Hepatic stellate cell (primary cell): ENCODE measurements at places on chromosomes 2 and 18.

DNA sequence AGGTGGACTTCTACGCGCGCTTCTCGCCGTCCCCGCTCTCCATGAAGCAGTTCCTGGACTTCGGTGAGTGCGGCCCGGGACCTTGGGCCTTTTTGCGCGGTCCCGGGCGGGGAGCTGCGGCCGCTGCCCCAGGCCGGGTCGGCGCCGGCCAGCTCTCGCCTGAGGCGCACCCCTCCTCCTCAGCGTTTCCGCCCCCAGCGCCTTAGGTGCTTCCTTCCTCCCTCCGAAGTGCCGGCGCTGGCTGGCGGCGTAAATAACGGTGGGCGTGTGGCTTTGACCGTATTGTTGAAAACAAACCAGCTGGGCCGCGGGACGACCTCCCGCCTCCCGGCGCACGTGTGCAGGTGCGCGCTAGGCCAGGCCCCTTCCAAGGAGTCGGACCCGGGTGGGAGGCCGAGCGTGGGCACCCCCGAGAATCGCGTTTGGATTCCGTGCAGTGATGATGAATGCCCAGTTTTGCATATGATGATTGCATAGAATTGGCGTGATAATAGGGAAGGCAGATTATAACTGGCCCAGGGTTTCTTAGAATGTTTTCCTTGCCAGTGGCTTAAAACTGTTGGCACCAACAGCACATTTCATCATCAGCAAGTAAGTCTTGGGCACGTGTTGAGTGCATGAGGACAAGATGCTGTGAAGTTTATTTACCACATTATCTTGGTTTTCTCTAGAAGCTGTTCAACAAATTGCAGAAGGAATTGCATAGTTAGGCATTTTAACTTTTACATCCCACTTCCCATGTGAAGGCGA, 569 bp downstream of the PDK1 start:
- peak; percentile 49 for DNase-seq

GRCh38 chr2:102686479-102687439, 67.4 kb downstream of the SLC9A2 start:
- DNase-seq: no peak

DNA sequence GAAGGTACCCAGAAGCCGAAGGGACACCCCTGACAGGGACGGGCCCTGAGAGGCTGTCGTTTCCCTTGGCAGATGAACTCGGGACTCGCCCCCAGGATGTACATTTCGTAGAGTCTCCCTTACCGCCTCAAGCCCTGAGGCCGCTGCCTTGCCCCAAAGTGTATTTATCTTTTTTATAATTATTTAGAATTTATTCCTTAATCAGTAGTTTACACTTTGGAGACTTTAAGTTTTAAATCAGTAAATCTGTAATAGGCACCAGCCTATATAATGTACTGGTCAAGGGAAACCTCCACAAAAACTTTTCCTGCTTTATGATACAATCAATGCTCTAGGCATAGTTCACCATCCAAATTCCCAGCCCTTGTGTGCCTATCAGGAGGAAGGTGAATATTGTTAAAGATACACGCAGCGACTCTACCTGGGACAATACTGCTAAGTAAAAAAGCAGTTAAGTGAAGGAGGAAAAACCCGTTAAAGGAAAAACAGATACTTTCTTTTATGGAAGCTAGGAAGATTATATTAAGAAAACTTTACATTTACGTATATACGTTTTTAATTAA, 848 bp downstream of the VRK2 start:
- peak; percentile 16 for DNase-seq

DNA sequence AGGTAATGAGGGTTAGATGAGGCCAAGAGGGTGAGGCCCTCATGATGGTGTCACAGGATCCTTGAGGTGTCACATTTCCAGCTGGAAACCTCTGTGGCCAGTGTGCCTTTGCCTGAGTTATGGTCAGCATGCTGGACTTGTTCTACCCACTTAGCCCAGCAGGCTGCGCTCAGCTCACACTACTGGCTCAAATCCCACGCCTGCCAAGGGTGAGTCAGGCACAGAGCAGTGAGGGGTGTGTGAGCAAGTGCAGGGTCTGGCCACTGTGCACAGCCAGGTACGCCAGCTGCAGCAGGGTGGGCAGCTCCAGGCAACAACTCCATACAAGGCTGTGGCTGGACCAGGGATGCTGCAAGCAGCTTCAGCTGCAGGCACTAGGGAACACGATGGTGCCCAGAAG, 616.6 kb upstream of the FSHR start:
- no peak for DNase-seq

DNA sequence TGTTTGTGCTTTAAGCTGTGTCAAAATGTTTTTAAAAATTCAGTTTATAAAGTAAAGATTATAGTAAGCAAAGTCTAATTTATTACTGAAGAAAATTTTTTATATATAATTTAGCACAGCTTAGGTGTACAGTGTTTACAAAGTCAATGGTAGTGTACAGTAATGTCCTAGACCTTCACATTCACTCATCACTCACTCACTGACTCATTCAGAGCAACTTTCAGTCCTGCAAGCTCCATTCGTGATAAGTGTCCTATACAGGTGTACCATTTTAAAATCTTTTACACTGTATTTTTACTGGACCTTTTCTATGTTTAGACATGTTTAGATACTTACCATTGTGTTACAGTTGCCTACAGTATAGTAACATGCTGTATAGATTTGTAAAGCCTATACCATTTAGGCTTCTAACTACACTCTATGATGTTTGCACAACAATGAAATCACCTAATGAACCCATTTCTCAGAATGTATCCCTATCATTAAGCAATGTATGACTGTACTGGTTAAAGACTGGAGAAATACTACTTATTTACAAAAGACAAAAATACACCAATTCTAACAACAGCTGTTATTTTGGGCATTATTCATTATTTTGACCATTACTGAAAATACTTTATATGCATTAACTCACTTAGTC, 95.1 kb downstream of the STRN start:
- DNase-seq: no peak

- no peak for DNase-seq
These were observed 84.3 kb downstream of the RAPGEF4 start for GRCh38 chr2:172819943-172820342.

DNA sequence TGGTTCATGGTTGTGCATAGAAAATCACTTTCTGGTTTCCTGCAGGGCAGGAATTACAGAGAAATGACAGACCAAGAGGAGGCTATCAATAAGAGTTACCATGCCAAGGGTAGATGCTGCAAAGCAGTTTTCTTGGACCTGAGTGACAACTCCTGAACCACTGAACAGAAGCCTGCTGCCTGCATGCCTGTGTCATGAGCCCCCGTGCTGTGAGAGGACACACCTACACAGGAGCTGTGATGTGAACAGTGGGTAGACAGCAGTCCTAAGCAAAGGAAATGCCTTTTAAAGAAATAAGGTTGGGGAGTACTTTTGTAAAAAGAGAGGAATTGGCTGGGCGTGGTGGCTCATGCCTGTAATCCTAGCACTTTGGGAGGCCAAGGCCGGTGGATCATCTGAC, 54.2 kb upstream of the CREB1 start:
- DNase-seq: no peak

DNA sequence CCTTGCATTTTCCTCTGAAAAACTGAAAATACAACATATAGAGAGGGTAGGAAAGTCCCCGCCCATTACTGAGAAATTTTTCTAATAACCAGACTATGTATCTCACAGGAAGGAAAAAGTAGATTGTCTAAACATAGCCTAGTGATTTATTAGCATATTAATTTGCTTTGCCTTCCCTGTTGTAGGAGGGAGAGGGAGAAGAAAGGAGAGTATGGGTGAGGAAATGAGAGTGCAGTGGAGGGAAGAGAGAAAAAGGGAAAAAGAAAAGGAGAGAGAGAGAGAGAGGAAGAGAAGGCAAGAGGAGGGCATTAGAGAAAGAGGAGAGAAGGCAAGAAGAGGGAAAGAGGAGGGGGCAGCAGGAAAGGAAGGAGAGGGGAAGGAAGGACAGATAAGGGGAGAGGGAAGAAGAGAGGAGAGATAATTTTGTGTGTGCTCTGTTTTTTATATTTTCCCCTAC, 3.6 kb upstream of the KYNU start:
- no peak for DNase-seq

DNA sequence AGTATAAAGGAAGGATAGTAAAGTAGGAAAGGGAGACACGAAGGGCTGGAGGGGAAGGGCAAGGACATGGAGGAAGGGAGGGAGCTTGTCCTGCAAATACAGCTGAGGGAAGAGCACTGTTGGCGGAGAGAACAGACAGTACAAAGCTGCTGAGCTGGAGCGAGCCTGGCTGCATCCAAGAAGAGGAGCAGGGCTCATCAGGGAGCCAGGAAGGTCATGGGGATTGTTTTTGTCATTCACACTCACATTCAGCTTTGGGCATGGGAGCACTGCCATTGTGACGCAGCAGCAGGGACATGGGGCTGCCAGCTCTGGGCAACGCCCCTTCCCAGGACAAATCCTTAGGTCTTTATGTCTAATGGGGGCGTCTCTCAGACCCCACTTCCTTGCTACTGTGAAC, 125.1 kb downstream of the COPS8 start:
- DNase-seq: no peak

- no peak for DNase-seq
These were observed 2.7 kb upstream of the PPP4R1 start for GRCh38 chr18:9617006-9617542.

- DNase-seq: no peak
These were observed 4.9 kb downstream of the TMEM17 start for GRCh38 chr2:62501069-62501468.

DNA sequence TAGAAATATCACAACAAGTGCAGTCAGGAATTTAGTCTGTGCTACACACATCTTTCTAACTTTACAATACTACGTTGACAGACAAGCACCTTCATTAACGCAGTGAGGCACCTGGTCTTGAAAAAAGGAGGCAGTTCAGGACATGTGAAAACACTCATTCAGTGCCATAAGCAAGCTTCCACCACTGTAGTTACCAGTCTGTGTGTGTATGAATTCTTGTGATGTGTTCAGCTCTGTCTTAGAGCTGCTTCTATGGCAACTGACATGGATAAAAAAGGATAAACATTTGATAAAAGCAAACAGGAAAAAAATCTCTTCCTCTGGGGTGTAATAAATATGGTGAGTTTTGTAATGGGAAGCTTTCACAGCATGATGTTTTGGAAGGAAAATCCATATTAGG, 623.8 kb upstream of the NXPH2 start:
- DNase-seq: no peak

- DNase-seq: no peak
These were observed 387.3 kb downstream of the CCDC85A start for GRCh38 chr2:56571074-56571473.

DNA sequence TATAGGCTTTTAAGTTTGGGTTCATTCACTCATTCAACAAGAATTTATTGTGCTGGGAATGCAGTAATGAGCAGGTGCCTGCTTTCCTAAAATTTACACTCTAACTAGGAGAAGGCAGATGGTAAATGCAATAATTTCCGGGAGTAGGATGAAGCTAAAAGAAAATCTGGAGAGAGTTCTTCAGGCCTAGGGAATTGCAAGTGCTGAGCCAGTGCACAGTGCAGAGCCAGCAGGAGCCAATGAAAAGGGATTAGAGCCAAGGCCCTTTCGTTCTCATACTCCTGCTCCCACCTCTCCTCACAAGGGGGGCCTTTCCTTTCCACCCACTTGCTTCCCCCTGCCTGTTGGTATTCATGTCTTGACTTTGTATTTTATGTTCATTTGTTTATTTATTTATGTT, 55.1 kb downstream of the CFAP221 start:
- DNase-seq: no peak

DNA sequence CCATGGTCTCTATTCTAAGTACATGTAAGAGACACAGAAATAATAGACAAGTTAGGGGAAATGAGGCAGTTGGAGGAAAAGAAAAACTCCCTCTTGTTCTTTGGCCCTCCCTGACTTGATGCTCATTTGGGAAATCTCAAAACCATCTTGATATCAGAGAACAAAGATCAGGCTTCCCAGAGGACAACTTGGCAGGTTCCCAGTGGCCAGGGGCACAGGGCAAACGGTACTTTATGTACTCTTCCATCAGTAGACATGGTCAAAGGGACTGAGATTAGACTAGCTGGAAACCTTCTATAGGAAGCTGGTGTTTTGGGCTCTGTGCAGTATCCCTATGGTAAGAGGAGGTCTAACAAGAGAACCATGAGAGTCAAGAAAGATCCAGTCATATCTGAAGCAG, 56.6 kb downstream of the NCKAP5 start:
- no peak for DNase-seq

GRCh38 chr18:24243677-24244076, 104.8 kb downstream of the CABYR start:
- no peak for DNase-seq

DNA sequence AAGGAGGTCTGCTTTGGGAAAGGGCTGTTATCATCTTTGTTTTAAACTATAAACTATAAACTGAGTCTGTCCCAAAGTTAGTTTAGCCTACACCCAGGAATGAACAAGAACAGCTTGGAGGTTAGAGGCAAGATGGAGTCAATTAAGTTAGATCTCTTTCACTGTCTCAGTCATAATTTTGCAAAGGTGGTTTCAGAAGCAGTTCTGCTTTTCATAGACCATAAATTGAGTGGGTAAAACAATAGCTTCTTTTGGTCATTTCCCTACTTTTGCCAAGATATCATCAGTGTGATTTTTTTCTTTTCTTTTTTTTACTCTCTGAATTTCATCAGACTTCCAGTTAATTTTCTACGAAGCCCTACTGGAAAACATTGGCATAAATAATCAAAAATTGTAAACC, 117.0 kb downstream of the AP1S3 start:
- no peak for DNase-seq

DNA sequence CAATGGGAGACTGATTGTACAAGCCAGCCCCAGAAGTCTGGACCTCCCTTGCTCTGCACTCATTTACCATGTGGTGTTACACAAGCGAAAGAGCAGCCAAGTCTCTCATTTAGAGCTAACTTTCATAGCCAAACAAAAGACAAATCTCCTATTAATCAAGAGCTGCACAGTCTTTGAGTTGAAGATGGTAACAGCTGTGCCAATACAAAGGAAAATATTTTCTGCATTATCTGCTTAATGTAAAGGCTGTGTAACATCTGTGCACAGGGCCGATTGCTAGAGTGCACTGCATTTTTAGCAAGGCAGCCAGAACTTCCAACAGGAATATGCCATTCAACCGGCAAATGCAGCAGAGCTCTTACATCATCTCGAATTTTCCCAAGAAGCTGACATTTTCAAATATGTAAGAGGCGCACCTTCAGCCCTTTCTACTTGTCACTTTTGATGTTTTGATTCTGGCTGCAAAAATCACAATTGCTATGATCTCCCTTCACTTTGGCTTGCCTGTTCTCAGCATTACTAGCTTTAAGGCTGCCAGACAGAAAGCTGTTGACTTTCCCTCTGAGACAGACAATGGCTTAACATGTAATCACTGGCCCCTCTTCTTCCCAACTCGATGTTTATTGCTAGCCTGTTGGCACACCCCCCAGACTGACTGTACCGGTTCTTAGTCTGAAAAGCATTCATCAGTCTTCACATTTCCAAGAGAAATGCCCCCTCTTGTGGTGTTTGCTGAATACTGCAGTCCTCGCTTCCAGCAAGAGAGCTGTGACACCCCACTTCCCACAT, 96.9 kb upstream of the TANK start:
- peak; percentile 50 for DNase-seq

- DNase-seq: no peak
These were observed 85.7 kb upstream of the GALNT13 start for GRCh38 chr2:153786016-153786415.

- DNase-seq: no peak
These were observed 519.8 kb upstream of the MYT1L start for GRCh38 chr2:2850859-2851258.

GRCh38 chr2:134287323-134287722, 33.5 kb downstream of the MGAT5 start:
- DNase-seq: no peak

- DNase-seq: no peak
These were observed 3.5 kb upstream of the PPP1CB start for GRCh38 chr2:28748176-28748575.

- no peak for DNase-seq
These were observed 11.5 kb downstream of the GAL3ST2 start for GRCh38 chr2:241788135-241788534.

GRCh38 chr2:236818281-236819045, 248.8 kb downstream of the ACKR3 start:
- no peak for DNase-seq
